Stimulated activated CD8-positive, alpha-beta memory T cell treated with anti-CD3 and anti-CD28 coated beads, Interleukin-7, amount 100 ng/mL, for 1 hour (primary cell): ENCODE measurements at places on chromosomes 2 and 18.

- DNase-seq = no peak
Observed at GRCh38 chr18:7585276-7585670, 18.2 kb downstream of the PTPRM start.

DNA sequence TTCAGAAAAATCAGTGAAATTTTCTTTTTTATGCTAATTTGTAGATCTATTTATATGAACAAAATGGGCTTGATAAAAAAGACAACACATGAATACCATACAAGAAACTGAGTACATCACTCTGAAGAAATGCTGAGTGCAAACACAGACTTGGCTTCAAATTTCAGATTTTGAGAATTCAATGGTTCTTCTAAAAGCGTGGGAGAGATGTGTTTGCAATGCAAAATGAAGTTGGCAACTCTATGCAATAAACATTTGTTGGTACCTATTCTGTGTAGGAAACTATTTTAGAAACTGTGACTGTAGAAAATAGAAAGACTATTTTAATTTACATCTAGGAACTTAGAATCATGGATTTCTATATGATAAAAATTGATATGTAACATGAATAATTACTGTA is 1834.1 kb upstream of the CELF4 start:
- DNase-seq = no peak

DNA sequence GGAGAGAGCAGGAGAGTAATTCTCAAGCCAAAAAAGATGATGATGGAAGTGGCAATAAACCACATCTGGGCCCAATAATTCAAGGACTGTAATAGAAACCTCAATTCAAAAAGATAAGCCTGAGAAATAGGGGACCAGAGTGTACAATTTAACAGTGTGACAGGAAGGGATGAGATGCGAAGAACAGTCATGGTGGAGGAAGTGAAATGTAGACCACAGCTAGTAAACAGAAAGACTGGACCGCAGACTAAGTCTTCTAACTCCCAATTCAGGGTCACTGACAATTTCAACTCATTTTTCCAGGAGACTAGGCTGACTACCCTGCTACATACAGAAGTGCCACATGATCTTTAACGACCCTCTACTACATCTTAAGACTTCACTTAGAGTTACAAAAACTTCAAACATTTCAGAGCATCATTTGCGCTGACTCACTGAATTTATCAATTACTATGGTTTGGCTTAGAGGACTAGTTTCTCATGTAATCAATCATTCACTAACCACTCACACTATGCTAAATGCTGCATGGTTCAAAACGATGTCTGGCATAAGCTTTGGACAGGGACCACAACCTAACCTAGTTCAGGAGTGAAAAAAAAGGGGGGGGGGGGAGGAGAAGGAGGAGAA is 9.0 kb downstream of the CUL3 start:
- DNase-seq = no peak

DNA sequence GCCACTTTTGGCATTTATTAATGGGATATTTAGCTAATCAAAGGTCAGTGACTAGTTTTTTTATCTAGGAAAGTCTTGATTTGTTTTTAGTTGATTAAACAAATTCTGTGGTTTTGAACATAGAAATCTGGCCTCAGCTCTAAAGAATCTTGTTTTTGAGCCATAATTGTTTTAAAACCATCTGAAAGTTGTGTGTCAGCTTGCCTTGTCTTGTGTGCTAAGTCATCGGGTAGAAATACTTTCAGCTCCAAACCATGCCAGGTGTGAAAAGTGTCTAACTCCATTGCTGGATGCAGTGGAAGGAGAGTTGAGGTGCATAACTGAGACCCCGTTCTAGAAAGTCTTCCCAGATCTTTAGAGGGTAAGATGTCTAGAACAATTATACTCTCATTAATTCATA is 22.7 kb downstream of the FARP2 start:
- no peak for DNase-seq

DNA sequence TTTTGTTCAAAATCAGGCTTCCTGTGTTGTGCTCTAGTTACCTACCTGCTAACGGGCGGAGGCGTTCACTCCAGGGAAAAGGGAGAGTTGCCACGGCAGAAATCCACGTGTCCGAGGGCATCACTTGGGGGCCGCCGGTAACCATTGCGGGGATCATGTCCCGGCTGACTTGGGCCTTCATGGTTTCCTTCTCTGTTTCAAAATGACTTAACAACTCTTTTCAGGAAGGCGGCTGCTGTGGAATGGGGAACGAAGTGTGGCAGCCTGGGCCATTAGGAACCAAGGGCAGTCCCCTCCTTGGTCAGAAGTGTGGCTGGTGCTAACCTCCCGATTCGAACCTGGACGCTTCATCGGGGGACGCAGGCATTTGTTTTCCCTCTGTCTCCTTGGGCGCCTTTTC is 56.8 kb downstream of the INPP5D start:
- DNase-seq = no peak

DNA sequence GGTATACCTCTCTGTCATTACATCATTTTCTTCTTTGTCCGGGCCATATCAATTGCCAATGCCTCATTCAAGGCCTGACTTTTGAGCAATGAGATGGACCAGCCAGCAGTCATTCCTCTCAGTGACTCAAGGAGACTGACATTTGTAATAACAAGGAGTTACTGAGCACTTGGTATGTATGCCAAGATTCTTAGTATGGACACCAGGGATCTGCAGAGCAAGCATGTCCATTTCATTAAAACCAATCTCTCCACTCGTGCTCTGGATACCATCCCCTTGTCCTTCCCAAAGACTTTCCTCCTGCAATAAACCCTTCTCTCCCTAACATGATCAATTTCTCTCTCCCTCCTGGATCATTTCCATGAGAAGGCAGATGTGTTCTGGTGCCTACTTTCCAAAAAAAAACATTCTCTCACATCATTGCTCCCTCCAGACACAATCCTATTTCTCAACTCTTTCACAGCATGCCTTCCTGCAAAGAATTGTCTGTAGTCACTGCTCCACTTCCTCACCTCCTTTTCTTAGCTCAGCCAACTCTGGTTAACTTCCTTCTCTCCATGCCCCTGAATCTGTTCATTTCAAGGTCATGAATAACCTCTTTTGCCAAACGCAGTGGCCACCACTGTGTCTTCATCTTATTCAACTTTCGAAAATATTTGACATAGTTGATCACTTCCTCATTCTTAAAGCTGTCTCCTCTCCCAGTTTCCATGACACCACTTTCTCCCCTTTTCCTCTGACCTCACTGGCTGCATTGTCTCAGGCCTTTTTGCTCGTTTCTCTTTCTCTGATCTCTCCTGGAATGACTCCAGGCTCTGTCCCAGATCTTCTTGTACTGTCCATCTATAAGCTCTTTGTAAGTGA is 102.8 kb upstream of the CYP1B1 start:
- DNase-seq = no peak

- DNase-seq = no peak
Observed at GRCh38 chr18:36394486-36394885, 97.0 kb downstream of the FHOD3 start.

- DNase-seq = no peak
Observed at GRCh38 chr2:152560873-152561595, 156.2 kb downstream of the PRPF40A start.

- DNase-seq = no peak
Observed at GRCh38 chr2:62071760-62072680, 123.9 kb upstream of the B3GNT2 start.

DNA sequence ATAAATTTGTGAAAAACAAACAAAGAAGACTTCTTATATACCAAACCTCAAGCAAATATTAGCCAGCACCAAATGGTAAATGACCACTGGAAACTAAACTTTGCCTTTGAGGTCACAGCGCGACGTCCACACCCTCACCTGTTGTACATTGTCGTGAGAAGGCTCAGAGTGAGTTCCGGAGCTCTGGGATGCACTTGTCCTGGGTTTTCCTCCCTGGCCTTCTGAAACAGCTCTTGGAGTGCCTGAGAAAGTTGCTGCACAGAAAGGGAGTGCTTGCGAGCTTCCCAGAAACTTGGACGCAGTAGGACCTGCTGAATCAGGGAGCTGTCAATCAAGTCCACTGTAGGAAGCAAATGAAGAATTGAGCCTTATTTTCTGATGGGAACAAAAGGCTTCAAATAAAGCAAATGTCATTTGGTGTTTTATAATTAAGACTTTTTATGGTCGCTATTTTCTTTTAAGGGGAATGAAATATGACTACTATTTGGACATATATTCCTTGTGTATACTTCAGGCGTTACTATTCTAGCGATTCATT is 11.0 kb downstream of the DYTN start:
- DNase-seq = no peak

GRCh38 chr2:202653890-202654289 is 19.1 kb downstream of the FAM117B start:
- DNase-seq = no peak

GRCh38 chr2:9033385-9034168 is 30.1 kb upstream of the MBOAT2 start:
- no peak for DNase-seq

DNA sequence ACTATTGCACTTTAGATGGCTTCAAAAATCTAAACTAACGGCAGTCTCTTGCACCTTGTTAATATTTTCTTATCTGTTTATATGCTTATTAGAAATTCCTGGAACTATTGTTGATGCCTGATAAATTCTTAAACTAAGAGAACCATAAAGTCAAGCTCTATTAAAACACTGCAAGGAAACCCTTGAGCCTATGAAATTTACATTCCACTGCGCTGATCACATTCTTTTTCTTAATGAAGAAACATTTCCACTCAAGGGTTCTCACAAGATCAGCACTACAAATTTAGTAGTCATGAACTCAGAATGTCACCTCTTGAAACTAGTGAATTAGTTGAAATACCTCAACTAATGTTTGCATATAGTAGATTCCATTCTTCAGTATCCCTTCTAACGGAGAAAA is 331.8 kb upstream of the SLC8A1 start:
- DNase-seq = no peak

DNA sequence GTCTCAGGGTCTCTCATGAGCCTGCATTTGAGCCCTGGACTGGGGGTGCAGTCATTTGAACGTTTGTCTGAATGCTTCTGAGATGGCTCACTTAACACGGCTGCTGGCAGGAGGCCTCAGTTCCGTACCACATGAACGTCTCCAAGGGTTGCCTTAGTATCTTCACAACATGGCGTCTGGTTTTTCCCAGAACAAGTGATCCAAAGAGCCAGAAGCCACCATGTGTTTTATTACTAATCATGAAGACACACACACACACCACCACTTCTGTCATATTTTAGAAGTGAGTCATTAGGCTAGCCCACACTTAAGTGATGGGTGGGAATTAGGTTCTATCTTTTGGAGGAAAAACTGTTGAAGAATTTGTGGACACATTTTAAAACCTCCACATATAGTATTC is 15.0 kb upstream of the MYO1B start:
- DNase-seq = no peak
